ENCODE measurements at places on chromosomes 2 and 18.

DNA sequence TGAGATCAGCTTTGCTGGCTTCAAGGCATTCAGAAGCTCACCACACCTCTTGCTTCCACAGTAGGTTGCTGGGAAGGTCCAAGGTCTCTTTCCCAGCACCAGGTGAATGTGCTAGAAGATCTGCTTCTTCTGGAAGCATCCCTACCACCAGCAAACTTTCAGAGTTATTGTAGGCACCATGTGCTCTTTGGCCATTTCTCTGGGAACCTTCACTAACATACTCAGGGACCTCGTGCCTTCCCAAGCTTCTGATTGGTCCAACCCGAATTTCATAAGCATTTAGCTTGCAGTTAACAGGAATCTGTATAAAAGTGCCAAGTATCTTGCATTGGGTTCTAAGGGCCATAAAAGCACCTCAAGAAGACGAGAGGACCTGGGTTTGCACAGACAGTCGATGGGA is 86.5 kb upstream of the ARL4C start:
- DNase-seq, result no peak

DNA sequence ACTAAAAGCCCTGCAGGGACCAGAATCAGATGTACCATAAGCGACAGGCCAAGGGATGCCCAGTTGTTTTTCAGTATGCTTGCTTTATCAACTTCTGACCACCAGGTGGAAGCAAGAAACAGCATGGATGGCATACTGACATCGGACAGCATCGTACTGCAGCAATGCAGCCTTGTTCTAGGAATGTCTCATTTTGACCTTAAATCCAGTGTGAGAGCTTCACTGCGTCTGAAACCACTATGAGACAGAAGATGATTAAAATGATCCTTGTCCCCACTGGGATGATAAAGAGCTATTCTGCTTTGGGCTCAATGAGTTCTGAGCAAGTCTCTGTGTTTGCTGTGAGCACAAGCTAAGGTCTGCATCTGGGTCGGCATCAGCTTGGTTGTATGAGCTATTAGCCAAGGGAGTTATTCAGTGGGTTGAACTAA is 54.3 kb downstream of the CDK15 start:
- no peak for DNase-seq

DNA sequence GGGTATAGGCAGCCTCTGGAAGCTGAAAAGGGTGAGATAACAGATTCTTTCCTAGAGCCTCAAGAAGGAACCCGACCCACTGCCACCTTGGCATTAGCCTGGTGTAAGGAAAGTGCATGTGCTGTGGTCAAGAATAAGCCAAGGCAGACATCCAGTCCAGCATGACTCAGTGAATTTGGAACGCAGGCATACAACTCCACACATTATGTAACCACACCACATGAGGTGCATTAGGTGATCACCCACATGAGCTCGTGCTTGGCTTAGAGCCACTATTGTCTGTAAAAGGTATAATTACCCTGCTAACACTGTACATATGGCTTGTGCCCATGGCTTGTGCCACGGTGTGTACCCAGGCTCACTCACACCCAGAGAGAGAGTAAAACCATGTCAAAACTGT is 583.7 kb upstream of the HNMT start:
- no peak for DNase-seq

GRCh38 chr2:28400921-28401320 is 8.3 kb downstream of the FOSL2 start:
- DNase-seq, result no peak

- DNase-seq, result no peak
These were observed 434.9 kb downstream of the MBD2 start for GRCh38 chr18:53789376-53790247.

DNA sequence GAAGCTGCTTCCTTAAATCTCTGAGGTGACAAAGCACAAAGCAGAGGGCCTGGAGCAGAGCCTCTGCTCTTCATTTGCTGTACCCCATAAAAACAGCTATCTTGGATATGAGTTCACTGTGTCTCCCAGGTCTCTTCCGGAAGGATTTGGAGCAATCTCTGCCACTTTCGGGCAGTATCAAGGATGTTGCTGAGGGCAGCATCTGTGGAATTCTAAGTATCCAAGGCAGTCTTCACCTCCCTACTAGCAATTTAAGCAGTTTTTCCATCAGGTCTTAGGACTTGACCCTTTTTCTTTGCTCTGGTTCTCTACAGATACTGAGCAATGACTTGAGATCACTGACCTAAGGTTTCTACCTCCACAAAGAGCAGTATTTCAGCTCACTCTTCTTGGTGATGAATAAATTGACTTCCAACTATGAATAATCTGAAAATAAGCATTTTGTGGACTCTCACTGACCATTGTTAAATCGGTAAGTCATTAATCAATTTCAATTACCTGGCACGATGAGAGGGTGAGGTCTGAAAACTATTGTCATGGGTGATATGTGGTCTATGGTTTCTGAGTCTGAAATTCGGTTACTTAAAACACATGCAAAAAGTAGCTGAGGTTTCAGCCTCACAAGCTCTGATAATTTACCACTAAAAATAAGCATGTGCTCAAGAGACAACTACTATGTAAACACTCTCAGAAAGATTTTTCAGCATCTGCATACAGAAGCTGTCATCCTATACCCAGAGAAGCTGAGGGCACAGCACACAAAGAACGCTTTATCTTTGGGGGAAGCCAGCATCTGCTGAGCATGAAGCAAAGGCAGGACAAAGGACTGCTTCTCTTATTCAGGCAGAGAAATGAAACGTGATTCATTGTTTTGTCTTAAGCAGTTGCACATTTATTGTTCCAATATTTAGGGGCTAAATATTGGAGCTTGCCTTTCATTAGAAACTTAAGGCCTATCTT is 32.1 kb upstream of the SPATS2L start:
- DNase-seq, result no peak

GRCh38 chr2:222504719-222505118 is 80.4 kb downstream of the SGPP2 start:
- no peak for DNase-seq

DNA sequence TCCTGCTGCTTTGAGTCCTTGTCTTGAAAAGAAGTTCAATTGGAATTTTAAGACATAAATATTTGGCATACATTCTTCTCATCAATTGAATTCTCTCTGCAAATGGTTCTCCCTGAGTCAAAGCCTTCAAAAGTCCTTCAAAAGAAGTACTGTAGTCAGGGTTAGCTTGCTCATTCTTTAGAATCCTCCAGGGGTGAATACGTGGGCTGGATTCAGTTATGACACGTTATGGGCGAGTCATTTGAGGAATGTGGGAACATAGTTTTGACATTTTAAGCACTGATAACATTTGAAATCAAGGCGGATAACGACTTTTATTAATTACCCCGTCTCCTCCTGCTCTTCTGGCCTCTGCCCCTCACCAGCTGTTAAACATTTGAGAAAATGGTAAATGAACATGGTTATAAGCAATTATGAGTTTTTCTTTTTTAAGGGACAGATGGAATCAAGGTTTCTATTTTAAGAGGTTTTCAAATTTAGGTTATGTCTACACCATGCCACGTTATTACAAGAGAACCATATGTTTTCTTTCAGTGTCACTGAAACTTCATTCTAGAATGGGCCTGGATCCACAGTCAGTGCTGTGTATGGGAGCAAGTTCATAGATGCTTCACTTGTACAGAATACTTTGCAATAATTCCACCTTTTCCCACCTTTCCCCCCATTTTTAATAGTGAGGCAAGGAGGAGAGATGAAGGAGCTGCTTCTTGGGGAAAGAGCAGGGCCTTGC is 273.1 kb downstream of the TSN start:
- DNase-seq, result no peak

DNA sequence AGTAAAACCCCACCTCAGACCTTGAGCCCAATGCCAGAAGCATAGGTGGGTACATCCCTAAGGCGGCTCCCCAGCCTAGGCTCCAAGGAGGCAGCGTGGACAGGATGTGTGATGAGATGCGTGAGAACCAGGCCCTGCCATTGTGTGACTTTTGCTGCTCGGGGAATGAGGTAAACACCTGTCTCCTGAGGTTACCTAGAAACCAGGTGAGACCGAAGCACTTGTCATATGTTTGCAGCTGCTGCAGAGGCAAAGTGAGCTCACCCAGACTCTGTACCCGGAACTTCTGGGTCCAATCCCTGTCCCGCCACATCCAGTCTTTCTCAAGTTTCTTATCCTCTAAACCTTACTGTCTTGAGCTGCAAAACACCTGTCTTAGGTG is 3.4 kb downstream of the FBLN7 start:
- DNase-seq, result no peak

- peak; percentile 54 for DNase-seq
These were observed 13.5 kb downstream of the ALPK2 start for GRCh38 chr18:58615140-58616132.

DNA sequence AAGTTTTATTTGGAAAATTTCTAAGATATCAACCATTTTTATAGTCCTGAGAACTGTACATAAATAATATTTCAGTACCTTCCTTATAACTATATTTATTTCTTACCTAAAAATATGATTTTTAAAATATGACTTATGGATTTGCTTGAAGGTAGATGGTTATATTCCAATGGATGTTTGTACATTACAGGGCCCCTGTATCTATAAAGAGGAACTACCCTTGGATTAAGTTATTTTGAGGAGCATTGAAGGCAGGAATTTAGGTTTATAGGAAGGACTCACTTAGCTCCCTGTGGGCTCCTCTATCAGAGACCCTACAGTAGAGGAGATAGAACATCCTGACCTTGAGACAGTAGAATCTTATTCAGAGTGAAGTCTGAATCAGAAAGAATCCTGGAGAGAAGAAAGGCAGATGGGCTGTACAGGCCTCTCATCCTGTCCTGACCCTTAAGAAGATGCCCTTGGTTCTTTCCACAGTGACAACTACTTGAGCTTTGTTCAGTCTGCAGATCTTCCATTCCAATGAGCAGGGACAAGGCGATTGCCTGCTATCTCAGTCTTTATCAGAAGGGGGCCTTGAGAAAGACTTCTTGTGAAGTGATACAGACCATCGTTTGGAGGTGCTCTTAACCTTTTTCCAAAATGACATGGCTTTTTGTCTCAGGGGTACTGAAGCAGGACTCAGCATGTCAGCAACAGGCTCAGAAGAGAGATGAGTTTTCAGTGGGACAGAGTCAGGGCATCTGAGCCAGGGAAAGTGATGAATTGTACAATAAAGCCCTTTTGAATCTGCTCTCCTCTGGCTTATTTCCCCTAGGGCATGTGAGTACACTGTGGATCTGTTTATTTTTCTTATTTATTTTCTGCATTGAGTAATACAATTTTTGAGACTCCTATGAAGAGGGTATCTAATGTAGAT is 20.9 kb downstream of the OXER1 start:
- no peak for DNase-seq

DNA sequence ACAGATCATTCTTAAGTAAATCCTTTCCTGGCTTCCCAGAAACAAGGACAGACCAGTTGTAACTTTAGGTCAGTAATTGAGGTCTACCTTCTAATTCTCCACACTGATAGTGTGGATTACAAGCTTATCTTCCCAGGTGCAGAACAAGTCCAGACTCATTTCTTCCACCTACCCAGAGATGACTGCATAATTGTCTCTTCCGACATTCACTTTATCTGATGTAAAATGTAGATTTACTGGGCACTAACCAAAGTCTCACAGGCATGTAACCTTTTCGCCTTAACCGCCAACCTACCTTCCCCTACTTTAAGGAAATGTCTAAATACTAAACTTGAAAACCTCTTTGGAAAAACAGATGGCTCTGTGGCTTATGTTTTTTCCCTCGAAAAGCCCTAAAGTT is 96.2 kb downstream of the NCK2 start:
- no peak for DNase-seq

GRCh38 chr2:10444463-10444862 is 3.7 kb downstream of the ODC1 start:
- no peak for DNase-seq

DNA sequence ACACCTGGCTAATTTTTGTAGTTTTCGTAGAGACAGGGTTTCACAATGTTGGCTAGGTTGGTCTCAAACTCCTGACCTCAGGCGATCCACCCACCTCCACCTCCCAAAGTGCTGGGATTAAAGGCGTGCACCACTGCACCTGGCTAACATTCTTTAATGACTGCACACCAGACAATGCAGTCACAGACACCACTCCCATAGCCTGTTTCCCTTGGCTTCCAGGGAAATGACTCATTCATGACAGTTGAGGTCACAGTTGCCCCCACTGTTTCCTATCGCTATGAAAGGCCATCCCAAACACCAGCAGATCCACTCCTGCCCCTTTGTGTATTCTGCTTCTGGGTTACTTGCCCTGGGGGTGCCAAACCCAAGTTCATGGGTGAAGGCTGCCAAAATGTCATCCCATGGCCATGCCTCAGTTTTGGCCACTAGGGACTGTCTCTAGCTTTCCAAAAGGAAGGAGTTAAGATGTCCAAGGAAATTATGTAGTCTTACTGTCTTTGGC is 8.7 kb downstream of the CHMP1B start:
- no peak for DNase-seq

DNA sequence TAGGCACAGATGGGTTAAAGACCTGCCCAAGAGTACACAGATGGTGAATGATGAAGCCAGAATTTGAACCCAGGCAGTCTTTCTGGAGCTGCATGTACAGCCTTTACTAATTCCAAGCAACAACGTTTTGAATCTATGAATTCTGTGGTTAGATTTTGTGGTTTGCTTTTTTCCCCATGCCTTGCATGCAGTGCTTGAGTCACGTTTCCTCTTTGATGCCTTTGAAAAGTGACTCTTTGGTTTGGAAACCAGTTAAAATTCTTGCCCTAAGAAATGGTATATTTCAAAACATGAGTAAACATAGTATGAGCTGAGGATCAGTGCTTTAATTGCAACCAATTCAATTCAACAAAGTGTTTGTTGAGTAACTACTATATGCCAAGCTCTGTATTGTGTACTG is 48.2 kb upstream of the PPM1B start:
- no peak for DNase-seq

- no peak for DNase-seq
These were observed 22.0 kb downstream of the DOCK10 start for GRCh38 chr2:225020168-225020849.

DNA sequence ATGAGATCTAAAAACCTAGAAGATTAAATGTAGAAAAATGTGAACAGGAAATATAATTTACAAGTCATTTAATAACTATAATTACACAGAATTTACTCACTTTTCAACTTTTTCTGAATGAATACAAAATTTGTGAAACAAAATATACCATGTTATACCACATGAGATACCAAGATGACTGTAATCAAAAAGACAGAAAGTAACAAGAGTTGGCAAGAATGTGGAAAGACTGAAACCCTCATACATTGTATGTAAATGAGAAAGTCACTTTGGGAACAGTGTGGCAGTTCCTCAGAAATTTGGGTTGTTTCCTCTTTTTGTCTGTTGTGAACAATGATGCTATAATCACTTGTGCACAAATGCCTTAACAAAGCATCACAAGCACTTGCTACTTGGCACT is 145.4 kb upstream of the ZNF804A start:
- no peak for DNase-seq

- DNase-seq, result no peak
These were observed 53.7 kb upstream of the TANC1 start for GRCh38 chr2:158914731-158915130.
